Astrocyte (in vitro differentiated cells and primary cell): ENCODE measurements at places on chromosomes 7 and 10. TPM values are rescaled to one million over a fixed set of nuclear protein-coding genes. Genes with fewer than 3 reads are reported as not detected.

DNA sequence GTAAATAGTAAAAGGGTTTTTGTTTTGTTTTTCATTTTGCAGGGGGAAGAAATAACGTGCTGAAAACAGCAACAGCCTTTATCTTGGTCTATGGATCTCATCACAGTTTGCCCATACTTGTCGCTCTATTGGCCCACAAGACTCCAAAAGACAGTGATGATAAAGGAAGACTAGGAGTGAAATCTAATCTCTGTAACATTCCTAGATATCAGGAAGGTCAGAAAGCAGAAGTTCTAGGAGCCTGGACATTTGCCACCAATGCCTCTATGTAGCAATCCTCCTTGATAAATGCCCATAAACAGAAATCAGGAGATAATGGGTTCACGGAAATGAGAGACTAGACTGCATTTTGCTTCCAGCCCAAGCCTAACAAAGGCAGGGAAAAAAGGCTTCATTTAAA lies 8.9 kb downstream of the CUBN start:
- DNase-seq: no peak
- H3K4me1 ChIP-seq: peaks cover 14% of the 10 kb centered on the region
- H3K27ac ChIP-seq: no peak overlapping the region
- H3K4me3 ChIP-seq: no peak overlapping the region

DNA sequence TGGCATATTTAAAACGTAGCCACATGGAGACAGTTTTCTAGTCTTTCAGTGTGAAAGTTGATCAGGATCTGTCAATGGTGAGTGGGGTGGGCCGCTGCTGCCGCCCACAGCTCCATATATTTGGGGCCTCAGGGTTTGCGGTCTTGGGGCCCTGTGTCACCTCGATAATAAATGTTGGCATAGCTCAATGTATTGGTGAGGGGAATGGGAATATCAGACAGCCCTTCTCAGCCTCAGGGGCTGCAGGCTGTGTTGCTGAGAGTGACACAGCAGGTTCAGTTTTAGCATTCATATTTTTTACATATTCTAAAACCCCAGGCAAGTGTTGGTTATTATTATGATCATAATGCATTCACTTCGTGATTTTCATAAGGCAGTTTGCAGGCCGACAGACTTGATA lies 5.3 kb downstream of the CDH23 start:
- H3K27ac ChIP-seq: no peak overlapping the region
- H3K4me1 ChIP-seq: peaks cover 6% of the 10 kb centered on the region
- H3K36me3 ChIP-seq: no peaks in the 10 kb centered on the region
- peaks cover 63% of the 10 kb centered on the region for H3K27me3 ChIP-seq
- DNase-seq: no peak

GRCh38 chr7:16062269-16062668 lies 359.1 kb downstream of the CRPPA start:
- H3K27ac ChIP-seq: peak overlapping the region; percentile 23
- no peaks in the 10 kb centered on the region for H3K36me3 ChIP-seq
- peak; percentile 81 for DNase-seq
- no peak overlapping the region for H3K4me3 ChIP-seq

DNA sequence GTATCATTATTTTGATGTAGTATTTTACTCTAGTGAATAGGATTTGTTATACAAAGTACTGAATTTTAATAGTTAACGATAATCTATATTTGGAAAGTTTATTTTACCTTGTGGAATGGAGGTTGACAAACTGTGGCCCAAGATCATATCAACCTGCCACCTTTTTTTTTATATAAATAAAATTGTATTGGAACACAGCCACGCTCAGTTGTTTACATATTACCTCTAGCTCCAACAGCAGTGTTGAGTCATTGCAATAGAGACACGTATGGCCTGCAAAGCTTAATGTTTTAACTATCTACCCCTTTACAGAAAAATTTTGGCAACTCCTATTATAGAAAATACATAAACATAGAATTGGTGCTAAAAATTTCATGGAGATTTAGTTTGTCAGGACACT lies 239.3 kb downstream of the THSD7A start:
- no peak overlapping the region for H3K4me3 ChIP-seq
- no peaks in the 10 kb centered on the region for H3K4me1 ChIP-seq
- peak; percentile 3 for DNase-seq
- no peaks in the 10 kb centered on the region for H3K27me3 ChIP-seq
- H3K27ac ChIP-seq: no peak overlapping the region

- peaks cover 3% of the 10 kb centered on the region for H3K27me3 ChIP-seq
- H3K36me3 ChIP-seq: no peaks in the 10 kb centered on the region
- DNase-seq: no peak
- H3K4me3 ChIP-seq: no peak overlapping the region
These were observed 130.9 kb downstream of the C10orf105 start for GRCh38 chr10:71588685-71589084.

- no peak for DNase-seq
- no peak overlapping the region for H3K4me3 ChIP-seq
- H3K27me3 ChIP-seq: no peaks in the 10 kb centered on the region
- H3K36me3 ChIP-seq: peaks cover 42% of the 10 kb centered on the region
These were observed 68.9 kb downstream of the MYOF start for GRCh38 chr10:93413252-93413689.

DNA sequence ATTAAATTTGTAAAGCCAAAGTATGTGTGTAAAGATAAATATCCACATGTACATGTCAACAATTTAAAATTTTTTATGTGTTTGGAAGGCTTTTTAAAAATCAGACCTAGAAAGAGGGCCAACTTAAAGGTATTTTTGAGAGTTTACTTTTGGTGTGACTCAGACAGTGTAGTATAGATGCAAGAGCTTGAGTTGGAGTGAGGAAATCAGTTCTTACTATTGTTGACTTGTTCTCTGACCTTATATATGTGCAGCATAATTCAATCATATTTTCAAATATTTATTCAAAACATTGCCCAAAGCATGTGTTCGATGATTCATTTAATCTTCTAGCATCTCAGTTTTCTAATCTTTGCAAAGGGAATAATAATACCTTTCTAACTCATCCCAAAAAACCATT lies 243.7 kb upstream of the PRKCQ start:
- no peaks in the 10 kb centered on the region for H3K4me1 ChIP-seq
- no peak for DNase-seq
- H3K27ac ChIP-seq: no peak overlapping the region
- H3K4me3 ChIP-seq: no peak overlapping the region
- no peaks in the 10 kb centered on the region for H3K36me3 ChIP-seq
- no peaks in the 10 kb centered on the region for H3K27me3 ChIP-seq

DNA sequence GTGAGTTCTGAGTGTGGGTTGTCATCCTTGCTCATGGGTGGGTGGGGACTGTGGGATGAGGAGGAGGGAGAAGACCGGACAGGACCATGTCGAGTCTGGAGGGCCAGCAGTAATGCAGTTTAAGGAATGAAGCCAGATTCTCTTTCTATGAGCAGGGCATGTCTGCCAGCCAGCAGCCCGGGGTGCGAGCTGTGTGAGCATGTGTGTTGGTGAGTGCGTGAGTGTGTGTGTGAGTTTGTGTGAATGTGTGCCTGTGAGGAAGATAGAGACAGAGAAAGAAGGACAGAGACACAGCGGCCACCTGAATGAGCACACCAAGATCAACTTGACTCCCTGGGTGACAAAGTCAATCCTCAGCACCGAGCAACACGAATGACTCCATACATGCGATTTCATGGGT lies 52.3 kb downstream of the ADARB2 start:
- no peaks in the 10 kb centered on the region for H3K4me1 ChIP-seq
- no peak overlapping the region for H3K4me3 ChIP-seq
- DNase-seq: no peak
- no peak overlapping the region for H3K27ac ChIP-seq
- H3K36me3 ChIP-seq: no peaks in the 10 kb centered on the region

DNA sequence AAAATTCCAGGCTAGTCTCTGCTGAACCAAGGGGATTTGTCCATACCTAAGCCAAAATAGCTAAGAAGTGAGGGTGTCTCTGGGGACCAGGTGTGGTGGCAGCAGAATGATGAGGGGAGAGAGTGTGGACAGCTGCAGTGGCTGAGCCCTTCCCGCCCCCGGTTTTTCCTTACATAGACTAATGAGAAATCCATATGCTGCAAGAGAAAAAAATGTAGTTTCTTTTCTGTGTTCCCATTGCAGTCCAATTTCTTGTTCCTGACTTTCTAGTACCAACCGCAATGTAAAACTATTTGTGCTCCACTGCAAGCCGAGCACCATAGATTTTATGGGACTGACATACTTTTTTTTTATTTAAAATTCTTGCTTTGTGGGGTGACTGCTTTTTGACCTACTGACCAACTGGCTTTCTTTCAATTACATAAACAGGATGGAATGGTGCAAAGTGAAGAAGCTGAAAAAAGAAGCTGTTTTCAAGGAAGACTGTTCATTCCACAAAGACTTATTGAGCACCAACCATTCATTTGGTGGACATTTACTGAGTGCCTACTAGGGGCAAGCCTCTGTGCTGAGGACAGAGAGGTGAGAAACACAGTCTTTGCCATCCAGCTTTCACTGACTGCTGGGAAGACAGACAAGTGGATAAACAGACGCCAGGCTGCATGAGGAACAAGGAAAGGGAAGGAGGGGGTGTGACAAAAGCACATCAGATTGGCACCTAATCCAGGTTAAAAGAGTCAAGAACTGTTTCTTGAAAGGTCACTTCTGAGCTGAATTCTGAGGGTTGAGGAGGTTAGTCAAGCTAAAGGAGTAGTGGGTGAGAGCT lies 9.8 kb downstream of the CEP41 start:
- H3K36me3 ChIP-seq: no peaks in the 10 kb centered on the region
- peaks cover 21% of the 10 kb centered on the region for H3K4me1 ChIP-seq
- H3K27ac ChIP-seq: peak overlapping the region; percentile 43
- DNase-seq: peak; percentile 84

DNA sequence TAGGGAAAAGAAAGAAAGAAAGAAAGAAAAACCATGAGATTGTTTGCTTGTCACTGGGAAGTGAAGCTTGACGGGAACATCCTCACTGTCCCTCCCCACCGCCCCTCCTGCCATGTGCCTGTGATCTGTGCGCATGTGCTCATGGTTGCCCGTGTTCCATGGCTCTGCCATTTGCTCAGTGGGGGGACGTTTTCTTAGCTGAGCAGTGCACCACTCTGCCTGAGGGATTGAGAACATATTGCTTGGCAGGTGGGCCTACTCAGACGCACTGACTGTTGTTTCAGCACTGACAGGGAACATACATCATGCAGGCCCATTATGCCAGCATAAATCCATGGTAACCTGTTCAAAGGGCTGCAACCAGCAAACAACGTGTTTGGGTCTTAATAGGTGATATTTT lies 747.9 kb upstream of the GALNT17 start:
- no peak overlapping the region for H3K4me3 ChIP-seq
- H3K27me3 ChIP-seq: no peaks in the 10 kb centered on the region
- no peak for DNase-seq

GRCh38 chr10:113947184-113948041 lies 93.0 kb downstream of the NHLRC2 start:
- no peak overlapping the region for H3K4me3 ChIP-seq
- no peaks in the 10 kb centered on the region for H3K36me3 ChIP-seq
- H3K27me3 ChIP-seq: no peaks in the 10 kb centered on the region
- peaks cover 11% of the 10 kb centered on the region for H3K4me1 ChIP-seq

GRCh38 chr7:117019287-117019686 lies 66.0 kb downstream of the ST7 start:
- peak overlapping the region; percentile 74 for H3K27ac ChIP-seq
- H3K4me1 ChIP-seq: peaks cover 17% of the 10 kb centered on the region
- no peak overlapping the region for H3K4me3 ChIP-seq
- no peaks in the 10 kb centered on the region for H3K27me3 ChIP-seq

- no peaks in the 10 kb centered on the region for H3K36me3 ChIP-seq
- DNase-seq: no peak
- no peak overlapping the region for H3K4me3 ChIP-seq
- H3K27ac ChIP-seq: no peak overlapping the region
- H3K4me1 ChIP-seq: no peaks in the 10 kb centered on the region
These were observed 91.2 kb downstream of the RALA start for GRCh38 chr7:39714447-39715091.

DNA sequence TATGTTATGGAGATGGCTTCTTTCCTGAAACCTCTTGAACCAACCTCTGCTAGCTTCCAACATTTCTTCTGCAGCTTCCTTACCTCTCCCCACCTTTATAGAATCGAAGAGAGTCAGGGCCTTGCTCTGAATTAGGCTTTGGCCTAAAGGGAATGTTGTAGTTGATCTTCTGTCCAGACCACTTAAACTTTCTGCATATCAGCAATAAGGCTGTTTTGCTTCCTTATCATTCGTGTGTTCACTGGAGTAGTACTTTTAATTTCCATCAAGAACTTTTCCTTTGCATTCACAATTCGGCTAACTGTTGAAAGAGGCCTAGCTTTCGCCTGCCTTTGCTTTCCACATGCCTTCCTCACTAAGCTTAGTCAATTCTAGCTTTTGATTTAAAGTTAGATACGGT lies 48.0 kb downstream of the KLHDC10 start:
- no peak overlapping the region for H3K27ac ChIP-seq
- no peak overlapping the region for H3K4me3 ChIP-seq
- peaks cover 21% of the 10 kb centered on the region for H3K36me3 ChIP-seq
- H3K4me1 ChIP-seq: no peaks in the 10 kb centered on the region
- no peaks in the 10 kb centered on the region for H3K27me3 ChIP-seq

DNA sequence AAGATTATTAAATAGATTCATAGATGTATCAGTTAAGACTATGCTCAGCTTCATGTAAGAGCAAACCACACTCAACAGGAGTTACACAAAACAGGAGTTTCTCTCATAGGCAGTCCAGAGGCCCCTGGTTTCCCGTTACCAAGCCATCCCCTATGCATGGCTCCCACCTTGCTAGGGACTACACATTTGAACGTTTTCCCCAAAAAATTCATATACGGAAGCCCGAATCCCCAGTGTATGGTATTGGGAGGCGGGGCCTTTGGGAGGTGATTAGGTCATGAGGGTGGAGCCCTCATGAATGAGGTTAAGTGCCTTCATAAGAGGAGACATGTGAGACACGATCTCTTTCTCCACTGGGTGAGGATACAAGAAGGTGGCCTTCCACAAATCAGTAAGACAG lies 29.1 kb downstream of the RSU1 start:
- no peaks in the 10 kb centered on the region for H3K36me3 ChIP-seq
- peaks cover 5% of the 10 kb centered on the region for H3K4me1 ChIP-seq
- H3K4me3 ChIP-seq: no peak overlapping the region
- DNase-seq: no peak
- no peak overlapping the region for H3K27ac ChIP-seq

- H3K27ac ChIP-seq: no peak overlapping the region
- DNase-seq: peak; percentile 11
- no peaks in the 10 kb centered on the region for H3K27me3 ChIP-seq
- no peaks in the 10 kb centered on the region for H3K4me1 ChIP-seq
- H3K4me3 ChIP-seq: no peak overlapping the region
These were observed 352.2 kb downstream of the TFEC start for GRCh38 chr7:115678086-115678982.

GRCh38 chr7:159136442-159136841 lies 8.2 kb downstream of the VIPR2 start:
- no peak overlapping the region for H3K4me3 ChIP-seq
- no peak for DNase-seq
- no peak overlapping the region for H3K27ac ChIP-seq
- H3K27me3 ChIP-seq: no peaks in the 10 kb centered on the region
- H3K36me3 ChIP-seq: no peaks in the 10 kb centered on the region

GRCh38 chr10:116418389-116418788 lies 9.3 kb upstream of the PNLIPRP3 start:
- H3K4me1 ChIP-seq: no peaks in the 10 kb centered on the region
- no peak overlapping the region for H3K27ac ChIP-seq
- no peak overlapping the region for H3K4me3 ChIP-seq
- H3K36me3 ChIP-seq: no peaks in the 10 kb centered on the region
- no peak for DNase-seq

The GTPBP4 gene
- 101 and 106 TPM in 2 replicates for total RNA-seq

The TAS2R5 gene
- 1.3 and 1.5 TPM in 2 replicates for total RNA-seq

The ASB13 gene
- total RNA-seq: 4.7 and 4.8 TPM in 2 replicates

The NUTM2A gene
- total RNA-seq: 0.79 and 1.2 TPM in 2 replicates

The MCM10 gene
- 1.5 and 1.9 TPM in 2 replicates for total RNA-seq

The CUX1 gene
- total RNA-seq: 50.6 and 66.8 TPM in 2 replicates

The TRRAP gene
- total RNA-seq: 33.4 and 33.5 TPM in 2 replicates

The GPNMB gene
- total RNA-seq: 0.82 and 0.91 TPM in 2 replicates

The ADCYAP1R1 gene
- total RNA-seq: 0.05 and 0.14 TPM in 2 replicates
